Fibroblast of skin of left quadriceps (primary cell): ENCODE measurements at places on chromosomes 11 and 22.

DNA sequence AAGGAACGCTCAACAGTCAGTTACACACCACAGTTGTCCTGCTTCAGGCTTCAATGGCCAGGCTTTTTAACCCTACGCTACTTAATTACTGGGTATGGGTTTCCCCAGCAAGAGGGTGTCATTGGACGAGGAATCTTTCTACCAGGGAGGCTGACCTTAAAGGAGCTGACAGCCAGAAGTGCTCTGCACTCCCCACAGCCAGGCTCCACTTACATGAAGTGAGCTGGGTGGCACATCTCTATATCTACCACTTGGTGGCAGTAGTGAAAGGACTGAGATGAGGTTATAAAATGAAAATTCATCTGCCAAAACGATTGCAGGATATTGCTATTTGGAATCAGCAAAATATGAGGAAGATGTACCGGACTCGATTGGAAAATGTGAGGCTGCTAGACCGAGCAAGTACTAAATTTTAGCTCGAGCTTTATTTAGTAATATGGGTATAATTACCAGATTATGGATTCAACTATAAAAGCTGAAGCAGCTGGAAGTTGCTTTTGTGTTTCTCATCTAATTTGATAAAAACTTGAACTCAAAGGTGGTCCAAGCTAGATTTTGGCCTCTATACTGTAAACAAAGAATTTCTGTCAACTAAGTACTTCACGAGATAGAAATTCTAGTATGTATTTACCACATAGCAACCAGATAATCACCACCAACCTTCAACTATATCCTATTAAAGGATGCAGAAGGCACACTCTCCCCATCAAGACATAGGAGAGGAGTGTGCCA lies 53.9 kb upstream of the CEP126 start:
- DNase-seq: peak; percentile 49

DNA sequence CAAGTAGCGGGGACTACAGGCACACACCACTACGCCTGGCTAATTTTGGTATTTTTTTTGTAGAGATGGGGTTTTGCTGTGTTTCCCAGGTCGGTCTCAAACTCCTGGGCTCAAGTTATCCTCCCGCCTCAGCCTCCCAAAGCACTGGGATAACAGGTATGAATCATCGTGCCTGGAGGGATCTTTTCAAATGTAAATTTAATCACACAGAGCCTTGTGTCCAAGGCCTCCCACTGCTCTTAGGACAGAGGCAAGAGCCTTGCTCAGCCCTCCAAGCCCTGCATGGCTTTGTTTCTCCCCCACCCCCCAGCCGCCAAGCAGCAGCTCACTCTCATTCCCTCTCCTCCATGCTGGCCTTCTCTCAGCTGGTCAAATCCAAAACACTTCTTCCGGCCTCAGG lies 75.3 kb upstream of the CREB3L1 start:
- DNase-seq: no peak

GRCh38 chr11:133075351-133075750 lies 456.9 kb downstream of the OPCML start:
- DNase-seq: no peak

DNA sequence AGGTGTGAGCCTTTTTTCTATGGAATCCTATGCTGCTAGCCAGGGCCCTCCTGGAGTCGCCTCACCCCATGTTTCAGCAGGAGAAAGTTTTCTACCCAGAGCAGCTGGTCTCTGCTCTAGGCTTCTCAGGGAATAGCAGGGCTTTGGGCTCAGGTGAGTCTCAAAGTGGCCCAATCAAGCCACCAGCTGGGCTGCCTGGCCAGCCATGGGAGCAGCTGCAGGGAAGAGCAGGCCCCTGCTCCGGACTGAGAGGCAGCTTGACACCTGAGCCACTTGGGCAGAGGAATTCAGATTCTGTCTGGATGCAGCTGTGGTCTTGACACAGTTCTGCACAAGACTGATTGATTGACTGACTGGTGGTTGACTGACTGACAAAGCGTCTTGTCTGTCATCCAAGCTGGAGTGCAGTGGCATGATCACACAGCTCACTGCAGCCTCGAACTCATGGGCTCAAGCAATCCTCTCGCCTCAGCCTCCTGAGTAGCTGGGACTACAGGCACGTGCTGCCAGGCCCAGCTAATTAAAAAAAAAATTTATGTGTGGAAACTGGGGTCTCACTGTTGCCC lies 57.5 kb upstream of the ARFGAP3 start:
- DNase-seq: no peak

DNA sequence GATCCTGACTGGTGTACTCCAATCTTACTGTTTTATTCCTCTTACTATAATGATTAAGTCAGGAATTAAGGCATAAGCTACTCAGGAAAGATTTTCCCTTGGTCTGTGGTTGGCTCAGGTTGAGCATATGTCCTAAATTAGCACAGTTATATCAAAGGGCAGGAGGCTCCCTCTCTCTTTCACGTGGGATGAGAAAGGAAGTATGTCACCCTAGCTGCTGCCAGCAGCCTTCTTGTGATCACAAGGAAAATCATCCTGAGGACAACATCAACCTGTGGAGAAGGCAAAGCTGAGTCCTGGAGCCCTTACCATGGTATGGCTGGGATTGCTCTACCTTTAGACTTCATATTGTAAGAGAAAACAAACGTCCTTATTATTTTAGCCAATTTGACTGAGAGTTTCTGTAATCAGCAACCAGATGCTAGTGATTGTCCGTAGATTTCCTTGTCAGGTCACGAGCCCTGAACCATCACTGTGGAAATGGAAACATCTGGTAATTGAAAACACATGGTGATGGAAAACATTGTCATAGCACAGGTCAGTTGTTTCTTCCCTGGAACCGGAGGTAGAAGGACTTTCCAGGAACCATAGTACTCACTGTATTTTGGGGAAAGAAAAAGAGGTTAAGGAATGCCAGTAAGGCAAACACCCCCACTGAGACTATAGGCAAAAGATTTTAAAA lies 40.6 kb upstream of the DEUP1 start:
- no peak for DNase-seq

DNA sequence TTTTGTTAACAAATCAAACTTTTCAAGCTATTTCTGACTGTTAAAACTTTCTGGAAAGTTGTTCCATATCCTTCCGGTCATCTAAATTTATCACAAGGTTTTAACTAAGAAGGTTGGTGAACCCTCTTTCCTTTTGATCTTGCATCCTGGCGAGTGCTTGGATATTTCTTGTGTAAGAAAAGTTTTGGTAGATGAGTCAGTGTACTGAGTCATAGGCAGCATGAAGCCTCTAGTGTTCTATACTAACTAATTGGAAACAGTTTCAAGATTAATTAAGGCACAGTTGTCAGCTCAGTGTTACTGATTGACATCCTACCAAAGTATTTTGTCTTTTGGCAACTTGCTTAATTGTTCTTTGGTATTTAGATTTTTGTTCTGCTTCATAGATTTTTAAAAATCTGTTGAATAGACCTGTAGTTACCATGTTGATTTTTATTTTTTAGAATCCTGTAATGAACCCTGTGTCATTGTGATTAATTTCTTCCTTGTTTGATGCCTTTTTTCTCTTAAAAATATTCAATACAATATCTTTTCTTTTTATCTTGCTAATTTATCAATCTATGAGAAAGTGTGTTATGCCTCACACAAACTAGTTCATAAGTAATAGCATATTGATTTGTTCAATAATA lies 38.0 kb downstream of the METTL15 start:
- DNase-seq: peak; percentile 80

DNA sequence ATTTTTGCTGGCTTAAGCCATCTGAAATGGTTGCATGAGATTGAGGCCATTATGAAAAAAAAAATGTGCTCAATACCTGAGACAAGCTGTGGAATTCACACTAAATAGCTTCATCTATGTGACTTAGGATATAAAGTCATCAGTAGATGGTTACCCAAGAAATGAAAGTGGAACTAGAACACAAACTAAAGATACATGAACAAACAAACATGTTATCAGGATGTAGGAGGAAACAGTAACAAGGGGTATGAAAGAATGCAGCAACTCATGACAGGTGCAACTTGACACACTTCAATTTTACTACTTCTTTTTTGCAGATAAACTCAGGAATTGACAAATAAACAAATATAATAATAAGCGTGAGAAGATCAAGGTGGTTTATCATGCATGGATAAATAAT lies 155.0 kb downstream of the WT1 start:
- no peak for DNase-seq

- no peak for DNase-seq
Measured at GRCh38 chr11:63940786-63941185, 2.0 kb downstream of the NAA40 start.

DNA sequence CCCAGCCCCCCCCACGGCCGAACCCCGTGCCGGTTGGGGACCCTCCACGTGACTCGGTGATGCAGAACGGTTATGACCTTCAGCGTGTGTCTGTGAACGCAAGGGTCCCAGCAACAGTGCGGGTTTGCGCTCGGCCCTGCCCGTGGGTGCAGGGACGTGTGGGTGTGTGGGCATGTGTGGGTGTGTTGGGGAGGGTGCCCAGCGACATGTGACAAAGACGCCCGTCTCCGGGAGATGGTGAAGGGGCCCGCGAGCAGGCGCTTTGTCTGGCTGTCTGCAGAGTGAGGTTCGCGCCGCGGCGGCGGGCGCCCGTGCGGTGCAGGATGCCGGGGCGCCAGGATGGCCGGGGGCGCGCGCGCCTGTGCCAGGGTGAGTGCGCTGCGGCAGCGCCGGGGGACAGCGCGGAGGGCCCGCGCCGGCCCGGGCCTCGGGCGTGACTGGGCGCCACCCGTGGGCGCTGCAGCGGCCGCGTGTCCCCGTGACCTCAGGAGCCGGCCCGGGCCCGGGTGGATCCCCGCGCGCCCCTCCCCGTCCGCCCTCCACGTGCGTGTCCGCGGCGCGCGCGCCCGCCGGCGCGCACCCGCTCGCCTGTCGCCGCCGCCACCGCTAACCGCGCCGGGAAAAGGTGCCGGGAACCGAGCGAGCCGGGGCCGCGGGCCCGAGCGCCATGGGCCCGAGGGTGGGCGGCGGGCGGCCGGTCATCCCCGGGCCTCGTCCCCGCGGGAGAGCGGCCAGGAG lies at the start of gene LRFN4:
LRFN4 (plus strand) TSS at position 569 of the 738 bp plus-strand sequence. CDS start 681 bp downstream, outside the sequence.
- no peak for DNase-seq

GRCh38 chr11:110177086-110177456 lies 83.9 kb downstream of the ZC3H12C start:
- DNase-seq: no peak

- DNase-seq: no peak
Measured at GRCh38 chr11:115127790-115128189, 376.4 kb downstream of the CADM1 start.

- peak; percentile 94 for DNase-seq
Measured at GRCh38 chr11:91981995-91982394, 242.6 kb upstream of the FAT3 start.
